ENCODE measurements at places on chromosomes 6 and 20.

DNA sequence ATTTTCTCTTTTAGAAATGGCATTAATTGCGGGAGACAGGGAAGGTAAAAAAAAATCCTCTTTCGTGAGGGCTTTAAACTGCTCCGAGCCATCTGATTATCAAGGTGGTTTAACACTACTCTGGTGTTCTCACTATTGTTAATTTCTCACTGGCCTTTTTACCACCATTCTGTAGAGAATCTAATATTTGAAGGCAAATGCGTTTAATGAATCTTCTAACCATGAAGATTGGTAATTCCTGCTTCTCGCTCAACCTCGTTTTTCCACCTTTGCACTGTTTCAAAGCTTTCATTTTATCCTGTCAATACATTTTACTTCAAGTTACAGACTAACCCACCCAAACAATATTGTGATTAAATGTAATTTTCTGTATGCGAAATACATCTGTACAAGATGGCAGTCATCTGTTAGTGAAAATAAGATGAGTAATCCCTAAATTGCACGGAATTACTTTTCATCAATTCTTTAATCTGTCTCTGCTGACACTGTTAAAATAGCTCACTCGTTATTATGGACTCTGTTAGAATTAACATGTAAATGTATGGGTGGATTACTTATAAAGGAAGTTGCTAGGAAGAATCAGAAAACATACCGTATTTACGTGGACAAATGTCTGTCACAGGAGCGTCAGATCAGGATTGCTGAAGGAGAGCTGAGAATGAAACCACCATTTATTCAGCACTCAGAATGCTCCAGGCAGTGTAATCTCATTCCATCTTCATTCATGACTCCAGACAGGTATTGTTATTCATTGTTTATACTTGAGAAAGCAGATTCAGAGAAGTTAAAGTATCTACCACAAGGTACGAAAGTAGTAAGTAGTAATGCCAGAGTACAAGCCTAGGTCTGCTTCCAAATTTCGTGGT lies 1.1 kb upstream of the LCA5 start:
- no peak for DNase-seq

DNA sequence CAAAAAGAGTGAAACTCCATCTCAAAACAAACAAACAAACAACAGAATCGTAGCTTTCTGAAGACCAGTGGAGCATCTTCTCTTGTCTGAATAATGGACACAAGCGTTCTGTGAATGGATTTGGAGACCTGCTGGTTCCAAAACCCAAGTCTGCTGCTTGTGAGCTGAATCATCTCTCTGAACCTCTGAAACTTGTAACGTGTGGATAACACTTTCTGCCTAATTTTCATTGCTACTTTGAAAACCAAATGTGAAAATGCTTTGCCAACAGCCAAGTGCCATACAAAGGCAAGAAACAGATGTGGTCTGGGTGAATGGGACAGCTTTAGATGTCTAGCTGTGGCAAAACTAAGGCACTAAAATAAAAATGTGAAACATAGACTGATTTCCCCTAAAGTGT lies 44.3 kb downstream of the PHACTR1 start:
- DNase-seq, result no peak

DNA sequence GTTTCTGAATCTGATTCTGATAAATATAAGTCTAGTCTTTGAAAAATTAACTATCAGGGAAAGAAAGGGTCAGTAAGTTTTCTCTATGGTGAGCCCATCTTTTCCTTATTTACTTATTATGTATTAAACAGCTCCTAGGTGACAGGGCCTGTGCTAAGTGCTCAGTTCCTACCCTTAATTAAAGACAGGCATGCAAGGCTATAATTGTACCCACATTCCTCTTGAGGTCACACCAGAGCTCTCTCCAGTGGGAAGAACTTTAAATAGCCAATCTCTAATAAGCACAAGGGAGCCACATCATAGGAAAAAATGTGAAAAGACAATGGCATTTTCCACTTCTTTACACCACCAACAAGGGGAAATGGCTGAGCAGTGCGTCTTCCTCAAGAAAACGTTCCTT lies 421.8 kb upstream of the SLC35B3 start:
- DNase-seq, result no peak

- no peak for DNase-seq
Observed at GRCh38 chr20:4375881-4376280, 345.8 kb upstream of the PRND start.

DNA sequence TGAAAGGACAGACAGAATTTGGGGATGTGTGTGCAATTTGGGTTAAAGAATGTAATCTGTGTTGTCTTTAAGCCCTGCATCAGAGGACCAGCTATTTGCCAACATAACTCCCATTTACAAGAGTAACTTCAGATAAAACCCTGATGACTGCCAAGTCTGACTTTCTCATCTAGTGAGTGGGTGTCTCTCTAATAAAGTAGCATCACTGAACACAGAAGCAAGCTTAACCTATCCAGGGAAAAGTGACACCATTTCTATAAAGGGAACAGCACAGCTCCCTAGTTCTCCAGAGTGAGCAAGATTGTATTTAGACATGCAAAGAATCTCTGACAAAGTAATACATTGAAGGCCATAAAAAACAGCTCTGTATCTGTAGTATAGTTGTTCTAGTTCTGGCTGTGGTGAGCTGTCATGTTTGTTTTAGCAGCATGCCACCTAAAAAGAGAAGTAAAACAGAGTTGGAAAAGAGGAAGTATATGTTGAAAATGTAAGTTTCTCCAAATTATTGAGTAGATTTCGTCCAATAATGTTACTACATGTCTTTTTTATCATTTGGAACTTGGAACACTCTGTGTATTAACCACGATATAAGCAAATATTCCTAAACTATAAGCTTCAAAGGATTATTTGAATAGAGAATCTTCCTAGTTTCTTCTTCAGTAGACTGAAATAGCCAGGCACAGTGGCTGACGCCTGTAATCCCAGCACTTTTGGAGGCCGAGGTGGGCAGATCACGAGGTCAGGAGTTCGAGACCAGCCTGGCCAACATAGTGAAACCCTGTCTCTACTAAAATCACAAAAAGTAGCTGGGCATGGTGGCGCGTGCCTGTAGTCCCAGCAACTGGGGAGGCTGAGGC lies 8.8 kb upstream of the PIM1 start:
- DNase-seq, result no peak

DNA sequence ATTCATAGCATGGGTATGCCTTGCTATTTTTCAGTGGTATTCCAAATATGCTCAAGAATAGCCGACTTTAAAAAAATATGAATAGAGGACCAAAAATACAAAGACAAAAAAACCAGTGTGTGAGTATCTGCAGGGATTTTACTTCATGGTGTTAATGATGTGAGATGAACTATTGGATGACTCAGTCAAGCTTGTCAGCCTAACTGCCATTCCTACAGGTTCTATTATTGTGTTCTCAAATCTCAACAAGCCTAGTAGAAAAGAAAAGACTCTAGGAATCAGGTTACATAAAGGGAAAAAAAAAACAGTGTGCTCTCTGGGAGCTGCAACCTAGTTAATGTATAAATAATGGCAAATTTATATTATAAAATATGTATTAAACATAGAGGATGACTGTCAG lies 588.4 kb upstream of the BTBD3 start:
- no peak for DNase-seq

- peak; percentile 93 for DNase-seq
Observed at GRCh38 chr20:38073307-38074071, 39.9 kb downstream of the RPRD1B start.

DNA sequence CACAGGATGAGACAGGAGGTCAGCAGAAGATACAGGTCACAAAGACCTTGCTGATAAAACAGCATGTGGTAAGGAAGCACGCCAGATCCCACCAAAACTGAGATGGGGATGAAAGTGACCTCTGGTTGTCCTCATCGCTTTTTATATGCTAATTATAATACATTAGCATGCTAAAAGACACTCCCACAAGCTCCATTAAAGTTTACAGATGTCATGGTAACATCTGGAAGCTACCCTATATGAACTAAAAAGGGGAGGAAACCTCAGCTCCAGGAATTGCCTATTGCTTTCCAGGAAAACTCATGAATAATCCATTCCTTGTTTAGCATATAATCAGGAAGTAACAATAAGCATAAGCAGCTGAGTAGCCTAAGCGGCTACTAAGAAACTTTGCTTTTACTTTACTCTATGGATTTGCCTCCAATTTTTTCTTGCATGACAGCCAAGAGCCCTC lies 8.4 kb upstream of the RIN2 start:
- DNase-seq, result no peak

DNA sequence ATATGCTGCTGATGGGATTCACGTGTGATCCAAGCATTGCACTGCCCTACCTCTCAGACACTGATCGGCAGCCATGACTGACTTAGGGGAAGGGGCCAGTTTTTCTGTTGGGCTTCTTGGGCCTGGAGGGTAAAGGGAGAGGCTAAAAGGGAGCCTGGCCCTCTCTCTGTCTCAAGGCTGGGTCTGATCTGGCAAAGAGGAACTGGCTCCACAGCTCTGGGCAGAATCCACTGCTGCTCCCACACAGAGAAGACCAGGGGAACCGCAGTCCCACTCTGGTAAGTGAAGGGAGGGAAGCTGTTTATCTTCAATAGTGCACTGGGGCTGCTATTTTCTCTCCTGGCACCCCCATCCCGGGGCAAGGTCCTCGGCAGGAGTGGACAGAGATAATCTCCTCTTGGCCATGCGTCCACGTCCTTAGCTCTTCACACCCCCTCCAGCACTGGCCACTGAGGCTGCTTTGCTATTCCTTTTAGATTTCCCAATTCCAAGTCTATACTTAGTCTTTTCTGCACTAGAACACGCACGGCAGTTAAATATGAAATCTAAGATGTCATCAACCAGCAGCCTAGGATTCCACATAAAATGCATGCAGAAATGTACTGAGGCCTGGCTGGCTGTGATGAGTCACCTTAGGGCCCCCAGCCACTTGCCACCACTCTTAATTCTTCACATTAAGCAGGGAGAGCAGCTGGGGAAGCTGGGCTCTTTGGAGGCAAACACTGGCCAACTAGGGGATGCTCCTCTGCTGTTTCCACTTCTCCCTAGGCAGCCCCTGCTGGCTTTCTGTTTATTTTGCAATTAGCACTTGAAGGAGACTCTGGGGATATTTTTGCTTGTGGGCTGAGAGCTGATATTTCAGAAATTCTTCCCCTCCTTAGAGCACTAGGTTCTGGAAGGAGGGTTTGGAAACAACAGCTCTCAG lies 87.8 kb upstream of the ARMC2 start:
- DNase-seq, result no peak

GRCh38 chr6:158408552-158409130 lies 96.4 kb downstream of the TULP4 start:
- DNase-seq, result peak; percentile 73

DNA sequence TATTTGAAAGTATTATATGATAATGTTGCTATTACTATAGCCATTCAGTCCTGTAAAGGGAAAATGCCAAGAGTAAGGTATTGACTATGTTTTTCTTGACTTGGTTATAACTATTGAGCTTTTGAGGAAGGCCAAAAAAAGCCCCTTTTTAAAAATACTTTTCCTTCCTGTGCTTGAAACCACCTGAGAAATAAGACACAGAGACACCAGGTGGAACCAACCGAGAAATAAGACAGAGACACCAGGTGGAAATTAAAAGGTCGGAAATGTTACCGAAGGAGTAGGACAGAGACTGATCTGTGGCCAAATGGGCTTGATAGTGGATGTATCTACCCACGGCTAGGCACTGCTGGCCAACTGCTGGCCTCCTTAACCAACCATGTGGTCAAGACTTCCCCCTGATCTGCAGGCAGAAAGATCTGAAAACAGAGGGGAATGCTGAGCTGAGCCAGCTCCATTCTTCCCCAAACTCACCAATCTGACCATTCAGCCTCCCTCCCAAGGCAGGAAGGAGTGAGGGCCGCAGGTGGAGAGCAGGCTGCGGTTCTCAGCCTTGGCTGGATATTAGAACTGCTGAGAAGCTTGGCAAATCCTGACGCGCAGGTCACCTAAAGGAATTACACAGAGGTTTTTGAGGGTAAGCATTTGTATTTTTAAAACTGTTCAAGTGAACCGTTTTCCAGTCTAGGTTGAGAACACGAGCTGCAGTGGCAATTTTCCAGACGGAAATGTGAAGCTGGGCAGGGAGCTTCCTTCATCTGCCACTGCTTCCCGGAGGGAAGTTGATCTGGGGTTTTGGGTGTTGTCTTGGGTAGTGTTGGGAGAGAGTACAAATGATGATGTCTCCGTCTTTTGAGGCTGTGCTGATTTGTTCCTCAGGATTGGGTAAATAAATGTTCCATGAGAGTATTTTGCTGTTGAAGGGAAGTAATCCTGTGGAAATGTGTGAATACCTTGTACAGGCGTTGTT lies 121.7 kb upstream of the EXOC2 start:
- DNase-seq, result no peak

- no peak for DNase-seq
Observed at GRCh38 chr20:32999603-33000250, 4.5 kb downstream of the SUN5 start.

- no peak for DNase-seq
Observed at GRCh38 chr20:19473922-19474286, 261.5 kb downstream of the SLC24A3 start.

- DNase-seq, result peak; percentile 87
Observed at GRCh38 chr6:167855825-167856425, 29.2 kb downstream of the AFDN start.

DNA sequence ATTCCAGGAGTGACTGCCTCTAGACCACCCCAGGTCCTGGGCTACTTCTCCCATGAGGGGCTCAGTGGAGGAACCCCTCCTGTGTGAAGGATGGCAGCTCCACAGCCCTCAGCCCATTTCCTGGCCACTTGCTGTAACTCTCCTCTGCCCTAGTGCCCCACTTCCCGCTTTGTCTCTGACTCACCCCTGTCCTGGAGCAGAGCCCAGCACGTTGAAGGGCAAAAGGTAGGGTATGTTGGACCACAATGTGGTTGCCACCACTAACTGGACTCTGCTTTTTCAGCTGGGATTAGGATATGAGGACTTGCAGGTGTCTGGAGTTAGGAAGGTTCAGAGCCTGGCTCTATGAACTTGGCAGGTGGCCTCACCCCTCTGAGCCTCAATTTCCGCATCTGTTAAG lies 2.4 kb downstream of the MYBL2 start:
- no peak for DNase-seq

DNA sequence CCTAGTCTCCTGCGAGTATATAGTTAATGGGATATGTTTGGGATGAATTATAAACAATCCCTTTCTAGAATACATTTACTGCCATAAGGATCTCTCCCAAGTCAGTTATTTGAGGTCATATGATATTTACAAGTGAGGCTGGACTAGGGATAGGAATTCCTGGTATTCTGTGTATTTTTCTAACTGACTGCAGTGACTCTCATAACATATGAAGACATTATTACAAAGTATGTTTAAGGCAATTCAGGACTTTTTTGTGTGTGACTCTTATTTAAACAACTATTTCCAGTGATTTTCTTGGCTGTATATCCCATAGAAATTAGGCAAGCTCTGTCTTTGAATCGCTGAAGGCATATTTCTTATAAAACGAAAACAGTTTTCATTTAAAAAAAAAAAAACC lies 18.4 kb upstream of the TNFAIP3 start:
- no peak for DNase-seq

All from fibroblast of the conjunctiva (primary cell).